ENCODE measurements at places on chromosomes 6 and 20.

- DNase-seq, result no peak
These were observed 87.4 kb downstream of the NOL4L start for GRCh38 chr20:32497589-32498224.

DNA sequence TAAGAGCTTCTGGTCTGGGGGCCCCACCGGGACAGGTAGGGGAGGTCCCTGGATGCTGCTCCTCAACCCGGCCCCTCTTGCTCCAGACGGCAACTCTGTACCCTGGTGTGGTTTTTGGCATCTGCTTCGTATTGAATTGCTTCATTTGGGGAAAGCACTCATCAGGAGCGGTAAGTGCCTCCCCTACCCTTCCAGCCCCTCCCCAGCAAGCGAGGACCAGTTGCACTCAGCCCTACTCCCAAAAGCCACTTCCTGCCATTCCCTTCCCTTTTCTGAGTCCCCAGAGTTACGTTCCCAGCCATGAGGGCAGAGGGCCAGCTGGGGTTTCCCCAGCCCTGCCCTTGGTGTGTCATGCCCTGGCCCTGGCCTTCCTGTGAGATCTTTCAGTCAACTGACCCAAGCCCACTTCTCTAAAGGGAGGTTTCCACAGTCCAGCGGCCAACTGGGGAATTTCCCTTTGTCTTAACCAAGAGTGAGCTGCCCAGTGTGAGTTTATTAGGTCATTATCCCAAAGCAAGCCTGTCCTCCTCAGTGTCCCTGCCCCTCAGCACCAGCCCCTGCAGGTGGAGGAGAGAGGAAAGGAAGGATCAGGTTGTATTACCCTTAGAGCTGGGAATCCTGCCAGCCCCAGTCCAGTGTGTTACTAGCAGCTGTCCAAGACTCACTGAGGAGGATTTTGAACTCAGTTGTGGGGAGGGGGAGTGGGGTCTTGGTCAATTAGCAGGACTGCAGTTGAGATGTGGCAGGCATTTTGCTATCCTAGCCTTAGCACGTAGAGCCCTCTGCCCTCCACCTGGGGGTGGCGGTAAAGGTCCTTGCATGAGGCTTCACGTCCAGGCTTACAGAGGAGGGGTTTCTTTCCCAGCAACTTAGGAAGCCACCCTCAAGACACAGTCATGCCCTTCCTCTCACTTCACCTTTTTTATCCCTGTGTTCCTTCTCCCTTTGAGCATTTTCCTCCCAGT, 45.8 kb downstream of the TM9SF4 start:
- DNase-seq, result peak; percentile 1

DNA sequence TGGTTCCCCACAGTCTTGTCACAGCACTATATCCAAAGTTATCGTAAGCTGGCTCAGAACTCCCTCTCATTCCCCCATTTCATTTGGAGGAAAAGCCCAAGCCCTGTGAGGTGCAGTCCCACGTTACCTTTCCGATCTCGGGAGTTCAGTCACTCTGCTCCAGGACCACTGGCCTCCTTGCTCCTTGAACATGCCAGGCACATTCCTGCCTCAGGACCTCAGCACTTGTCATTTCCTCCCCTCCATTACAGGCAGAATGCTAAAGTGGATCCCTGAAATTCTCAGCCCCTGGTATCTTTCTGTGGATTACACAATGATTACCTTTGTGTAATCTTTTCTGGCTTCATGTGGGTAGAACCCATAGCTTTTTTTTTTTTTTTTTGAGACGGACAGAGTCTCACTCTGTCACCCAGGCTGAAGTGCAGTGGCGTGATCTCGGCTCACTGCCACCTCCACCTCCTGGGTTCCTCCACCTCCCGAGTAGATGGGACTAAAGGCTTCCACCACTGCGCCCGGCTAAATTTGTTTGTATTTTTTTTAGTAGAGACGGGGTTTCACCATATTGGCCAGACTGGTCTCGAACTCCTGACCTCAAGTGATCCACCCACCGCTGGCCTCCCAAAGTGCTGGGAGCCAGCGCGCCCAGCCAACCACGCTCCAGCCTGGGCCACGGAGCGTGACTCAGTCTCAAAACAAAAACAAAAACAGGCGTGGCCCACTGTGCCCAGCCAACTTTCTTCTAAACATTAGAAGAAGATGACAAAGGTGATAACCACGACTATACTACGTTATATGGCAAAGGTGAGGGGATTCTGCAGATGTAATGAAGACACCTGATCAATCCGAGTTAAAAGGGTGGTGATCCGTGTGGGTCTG, 4.0 kb upstream of the OXT start:
- no peak for DNase-seq

GRCh38 chr6:17601386-17601703, 1.2 kb downstream of the FAM8A1 start:
- DNase-seq, result no peak

DNA sequence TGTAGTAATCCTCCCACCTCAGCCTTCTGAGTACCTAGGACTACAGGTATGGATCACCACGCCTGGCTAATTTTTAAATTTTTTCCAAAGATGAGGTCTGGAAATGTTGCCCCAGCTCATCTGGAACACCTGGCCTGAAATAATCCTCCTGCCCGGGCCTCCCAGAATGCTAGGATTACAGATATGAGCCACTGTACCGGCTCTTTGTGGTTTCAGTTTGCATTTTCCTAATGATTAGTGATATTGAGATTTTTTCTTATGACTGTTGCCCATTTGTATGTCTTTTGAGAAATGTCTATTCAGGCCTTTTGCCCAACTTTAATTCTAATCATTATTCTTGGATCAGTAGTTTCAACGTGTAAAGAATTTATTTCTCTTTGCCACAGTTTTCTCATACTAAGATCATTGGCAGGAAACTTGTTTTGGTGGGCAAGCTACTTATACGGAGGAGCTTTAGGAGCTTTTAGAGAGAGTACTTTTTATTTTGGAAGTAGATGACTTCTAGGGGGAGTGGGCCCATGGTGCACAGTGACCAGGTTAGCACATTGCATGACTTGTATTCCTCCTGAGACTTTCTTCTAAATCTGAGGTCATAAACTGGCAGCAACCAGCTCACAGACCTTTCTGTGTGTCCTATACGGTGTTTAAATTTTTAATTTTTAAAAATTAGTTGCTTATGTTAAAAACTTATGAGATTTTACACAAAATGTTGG, 62.3 kb downstream of the STK4 start:
- DNase-seq, result no peak

DNA sequence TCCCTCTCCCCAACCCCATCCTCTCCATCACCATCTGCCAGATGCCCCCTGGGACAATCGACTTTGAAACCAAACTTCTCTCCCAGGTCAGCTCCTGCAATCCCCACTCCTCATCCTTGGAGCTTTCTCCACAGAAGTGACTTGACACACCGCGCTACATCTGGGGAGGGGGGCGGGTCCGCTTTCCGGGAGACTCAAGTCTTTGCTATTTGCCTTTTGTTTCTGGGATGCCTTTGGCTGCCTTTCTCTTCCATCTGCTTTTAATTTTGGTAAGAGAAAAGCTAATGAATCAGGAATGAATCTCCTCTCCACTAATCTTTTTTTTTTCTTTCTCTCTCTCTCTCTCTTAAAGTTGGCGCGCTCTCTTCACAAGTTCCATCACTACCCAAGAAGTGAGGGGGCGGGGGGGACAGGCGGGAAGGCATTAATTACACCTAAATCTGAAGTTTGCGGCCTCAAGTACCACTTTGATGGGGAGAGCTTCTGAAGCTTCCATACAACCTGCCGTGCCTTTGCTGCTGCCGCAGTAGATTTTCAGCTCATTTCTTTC, 664 bp upstream of the TPBG start:
- no peak for DNase-seq

- DNase-seq, result no peak
These were observed 130.0 kb upstream of the KCNK16 start for GRCh38 chr6:39452306-39453145.

All from immature natural killer cell (primary cell).